ENCODE measurements at places on chromosomes 16 and 17. TPM values are rescaled to one million over a fixed set of nuclear protein-coding genes. Genes with fewer than 3 reads are reported as not detected.

The MLKL gene
- total RNA-seq: not detected

The ABCA8 gene
- total RNA-seq: not detected

DNA sequence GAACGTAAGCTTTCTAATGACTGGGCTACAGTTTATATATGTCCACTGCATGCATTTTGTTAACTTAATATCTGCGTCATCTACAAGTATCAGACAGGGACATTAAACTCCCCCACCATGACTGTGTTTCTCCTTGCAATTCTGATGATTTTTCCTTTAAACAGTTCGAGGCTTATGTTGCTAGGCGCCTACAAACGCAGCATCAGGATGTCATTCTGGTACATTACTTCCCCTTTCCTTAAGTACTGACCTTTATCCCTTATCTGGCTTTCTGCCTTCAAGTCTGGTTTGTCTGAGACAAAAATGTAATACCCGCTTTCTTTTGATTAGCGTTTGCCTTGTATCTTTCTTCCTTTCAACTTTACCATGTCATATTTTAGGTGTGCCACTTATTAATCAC, 362.4 kb downstream of the SLC39A11 start:
- DNase-seq: no peak

GRCh38 chr17:41446806-41447205, 6.0 kb upstream of the KRT38 start:
- DNase-seq: no peak

All from G401 (cell line).